ENCODE measurements at places on chromosomes 13 and 19.

- no peak for DNase-seq
Observed at GRCh38 chr19:1783874-1784273, 28.2 kb downstream of the ATP8B3 start.

- DNase-seq, result no peak
Observed at GRCh38 chr13:50485979-50486935, 357.2 kb downstream of the DLEU7 start.

DNA sequence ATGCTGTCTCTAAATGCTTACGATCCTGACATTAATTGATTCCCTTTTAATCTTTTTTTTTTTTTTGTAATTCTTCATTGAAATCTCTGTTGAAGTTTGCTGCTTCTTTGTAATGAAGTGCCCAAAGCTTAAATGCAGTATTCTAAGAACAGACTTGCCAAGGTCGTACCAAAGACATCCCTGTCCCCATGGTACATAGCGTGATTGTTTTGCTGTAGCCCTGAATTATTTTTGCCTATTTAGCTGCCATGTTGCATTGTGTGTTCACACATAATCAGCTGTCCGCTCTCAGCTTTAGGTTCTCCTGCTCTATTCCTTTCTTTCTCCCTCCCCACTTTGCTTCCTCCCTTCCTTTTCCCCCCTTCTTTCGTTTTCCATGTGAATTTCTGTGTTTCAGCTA, 21.1 kb downstream of the FGF9 start:
- no peak for DNase-seq

- DNase-seq, result peak; percentile 62
Observed at GRCh38 chr13:99425485-99426341, 75.6 kb upstream of the TM9SF2 start.

- DNase-seq, result no peak
Observed at GRCh38 chr13:52701728-52702465, 37.7 kb downstream of the CNMD start.

GRCh38 chr19:1611353-1611752, 6.1 kb upstream of the UQCR11 start:
- DNase-seq, result no peak

- no peak for DNase-seq
Observed at GRCh38 chr19:33110137-33110910, 21.6 kb upstream of the WDR88 start.

DNA sequence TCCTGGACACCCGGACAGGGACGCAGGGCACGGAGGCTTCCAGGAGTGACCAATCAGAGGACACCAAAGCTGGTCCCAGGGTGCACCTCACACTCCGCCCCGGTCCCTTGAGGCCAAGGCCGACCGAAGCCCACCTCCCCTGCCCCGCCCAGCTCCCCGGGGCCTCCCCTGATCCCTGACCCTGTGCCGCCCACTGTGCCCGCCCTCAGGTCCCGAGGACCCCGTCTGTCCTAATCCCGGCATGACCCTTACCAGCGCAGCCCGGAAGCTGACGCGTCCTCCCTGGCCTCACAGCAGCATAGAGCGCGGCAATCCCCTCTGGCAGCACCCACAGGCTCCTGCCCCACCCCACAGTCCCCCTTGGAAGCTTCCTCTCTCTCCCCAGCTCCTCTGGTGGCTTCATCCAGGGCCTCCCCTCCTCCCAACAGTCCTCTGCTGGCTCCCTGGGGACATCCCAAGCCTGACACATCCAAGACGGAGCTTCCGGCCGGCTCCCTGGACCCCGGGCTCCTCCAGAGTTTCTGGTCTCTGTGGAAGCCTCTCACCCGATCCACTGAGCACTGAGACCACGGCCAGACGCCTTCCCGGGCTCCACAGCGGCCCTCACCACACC, 7.4 kb upstream of the CDC34 start:
- DNase-seq, result no peak
